ENCODE measurements at places on chromosomes 2 and 18.

DNA sequence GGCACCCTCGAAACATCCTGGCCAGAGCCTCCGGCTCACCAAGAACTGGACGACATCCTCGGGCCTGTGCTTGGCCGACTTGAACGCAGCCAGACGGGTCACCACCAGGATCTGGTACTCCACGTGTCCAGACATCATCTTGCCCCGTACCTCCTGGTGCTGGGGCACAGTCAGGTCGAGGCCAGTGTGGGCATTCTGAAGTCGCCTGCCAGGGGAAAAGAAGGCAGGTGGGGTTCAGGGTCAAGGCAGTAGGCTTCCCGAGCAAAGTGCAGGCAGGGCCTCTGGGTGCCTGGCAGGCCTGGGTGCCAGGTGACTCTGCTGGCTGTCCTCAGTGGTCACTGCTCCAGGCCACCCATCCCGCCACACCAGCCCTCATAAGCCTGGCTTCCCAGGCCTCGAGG lies 5.6 kb downstream of the HS1BP3 start:
- no peak for DNase-seq

DNA sequence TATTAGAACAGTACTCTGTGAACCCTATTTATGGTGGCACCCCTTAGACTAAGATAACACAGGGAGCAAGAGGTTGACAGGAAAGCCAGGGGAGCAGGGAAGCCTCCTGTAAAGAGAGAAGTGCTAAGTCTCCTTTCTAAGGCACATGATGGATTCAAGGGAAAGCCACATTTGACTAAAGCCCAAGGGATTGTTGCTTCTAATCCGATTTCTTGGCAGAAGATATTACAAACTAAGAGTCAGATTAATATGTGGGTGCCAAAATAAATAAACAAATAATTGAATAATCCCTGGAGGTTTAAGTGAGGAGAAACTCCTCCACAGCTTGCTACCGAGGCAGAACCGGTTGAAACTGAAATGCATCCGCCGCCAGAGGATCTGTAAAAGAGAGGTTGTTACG lies 333.2 kb downstream of the SOX11 start:
- no peak for DNase-seq

DNA sequence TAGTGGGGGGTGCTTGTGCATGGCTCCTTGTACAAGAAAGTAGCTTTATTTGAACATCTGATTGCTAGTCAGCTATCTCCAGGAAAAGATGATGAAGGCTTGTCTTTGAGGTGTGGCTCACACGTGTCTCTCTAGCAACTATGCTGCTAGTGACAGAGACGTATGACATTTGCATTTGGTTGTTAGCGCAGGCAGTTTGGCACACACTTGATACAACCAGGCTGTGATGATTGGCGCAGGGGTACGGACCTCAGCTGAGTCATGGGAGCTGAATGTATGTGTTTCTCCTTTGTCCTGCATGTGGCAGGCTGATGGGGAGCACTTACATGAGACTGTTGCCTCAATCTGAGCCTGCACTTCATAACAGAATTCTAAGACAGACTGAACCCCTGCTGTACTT lies 29.6 kb downstream of the PTCD3 start:
- DNase-seq = no peak

DNA sequence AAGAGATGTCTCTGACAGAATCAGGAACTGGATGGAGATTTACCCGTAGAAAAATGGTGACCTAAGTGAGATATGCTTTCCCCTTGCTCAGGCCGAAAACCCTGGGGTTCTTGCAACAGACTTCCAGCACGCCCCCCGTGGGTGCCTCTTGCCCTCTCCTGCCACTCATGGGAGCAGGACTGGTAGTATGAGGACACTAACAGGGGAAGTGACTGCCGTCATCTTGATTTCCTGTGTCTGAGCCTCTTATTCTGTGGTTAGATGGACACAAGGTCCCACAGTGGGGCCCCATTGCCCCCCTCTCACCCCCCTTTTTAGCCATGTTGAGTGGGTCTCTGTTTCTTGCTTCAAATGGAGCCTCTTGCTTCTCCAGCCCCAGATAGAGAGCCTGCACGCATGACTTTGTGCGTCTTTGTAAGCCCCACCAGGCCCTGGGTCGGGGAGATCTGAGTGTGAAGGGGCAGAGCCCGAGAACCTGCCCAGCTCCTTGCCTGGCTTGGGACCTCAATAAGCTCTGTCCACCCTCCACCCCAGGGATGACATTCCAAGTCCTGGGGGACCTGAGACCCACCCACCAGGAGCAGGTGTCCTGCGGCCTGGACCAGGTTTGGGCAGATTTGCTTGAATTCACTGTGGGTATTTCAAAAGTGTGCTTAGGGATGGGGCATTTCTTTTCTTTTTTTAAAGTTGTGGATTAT lies 12.6 kb downstream of the GNLY start:
- DNase-seq = no peak

- no peak for DNase-seq
These were observed 26.4 kb downstream of the CAPN13 start for GRCh38 chr2:30780776-30781330.

DNA sequence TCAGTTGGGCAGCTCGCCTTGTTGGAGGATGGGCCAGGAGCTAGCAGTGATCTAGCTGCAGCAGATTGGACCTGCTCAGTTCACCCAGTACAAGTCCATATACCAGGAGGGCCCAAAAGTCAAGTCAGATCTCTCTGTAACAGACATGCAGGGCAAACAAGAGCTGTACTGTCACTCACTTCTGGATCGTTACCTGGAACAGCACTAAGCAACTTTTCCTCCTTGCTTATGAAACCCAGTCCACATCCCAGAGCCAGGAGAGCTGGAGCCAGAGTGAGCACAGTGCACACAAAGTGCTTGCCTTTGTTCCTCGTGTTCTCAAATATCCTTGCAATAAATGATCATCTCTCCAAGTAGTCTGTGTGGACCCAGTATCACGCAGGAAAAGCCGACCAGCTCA lies 244.1 kb upstream of the FOSL2 start:
- DNase-seq = no peak

GRCh38 chr2:24915796-24916195 lies 4.2 kb downstream of the ADCY3 start:
- DNase-seq = no peak

GRCh38 chr18:37529863-37530262 lies 35.7 kb downstream of the CELF4 start:
- DNase-seq = no peak

GRCh38 chr2:18777250-18777812 lies 188.0 kb upstream of the NT5C1B start:
- DNase-seq = no peak

GRCh38 chr2:113077921-113078320 lies 10.2 kb downstream of the IL1F10 start:
- no peak for DNase-seq

DNA sequence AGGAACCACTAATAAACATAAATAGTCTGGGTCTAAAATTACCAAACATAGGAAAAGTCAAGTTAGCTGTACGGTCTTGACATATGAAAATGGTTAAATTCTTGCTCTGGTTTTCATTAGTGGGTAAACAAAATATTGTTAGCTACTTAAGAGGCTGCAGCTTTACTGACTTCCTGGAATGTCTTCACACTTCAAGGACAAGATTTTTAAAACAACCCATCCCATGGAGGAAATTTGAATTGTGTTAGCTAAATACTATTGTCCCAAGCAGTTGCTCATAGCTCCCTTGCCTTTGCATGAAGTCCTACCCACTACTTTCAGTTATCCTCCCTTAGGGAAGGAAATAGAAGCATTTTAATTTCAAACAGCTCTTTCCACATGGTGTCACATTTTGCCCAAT lies 128.5 kb downstream of the EPHA4 start:
- DNase-seq = no peak

GRCh38 chr18:39019989-39020388 lies 1454.4 kb upstream of the CELF4 start:
- no peak for DNase-seq

- DNase-seq = no peak
These were observed 4.8 kb downstream of the SSB start for GRCh38 chr2:169803480-169803879.

- no peak for DNase-seq
These were observed 16.5 kb upstream of the PSD4 start for GRCh38 chr2:113157118-113157896.

DNA sequence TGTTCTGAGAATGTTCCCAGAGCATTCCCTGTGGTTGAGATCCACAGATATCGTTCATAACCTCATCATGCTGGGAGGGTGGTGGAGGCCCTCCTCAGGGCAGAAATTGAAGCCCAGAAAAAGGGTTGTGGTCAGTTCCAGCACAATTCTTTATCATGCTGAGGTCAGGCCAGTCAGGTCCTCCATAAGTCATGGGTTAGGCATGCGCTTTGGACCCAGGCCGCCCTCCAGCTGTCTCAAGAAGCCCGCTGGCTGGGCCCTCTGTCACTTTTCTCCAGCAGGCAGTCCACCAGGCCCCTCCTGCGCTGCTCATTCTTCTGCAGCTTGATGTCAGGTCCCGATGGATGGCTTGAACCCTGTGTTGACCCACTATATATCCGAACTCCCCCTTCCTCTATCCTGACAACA lies 151.1 kb upstream of the NT5C1B start:
- DNase-seq = no peak

- no peak for DNase-seq
These were observed 50.3 kb downstream of the RABL2A start for GRCh38 chr2:113677330-113677729.

- DNase-seq = no peak
These were observed 132.4 kb upstream of the FSHR start for GRCh38 chr2:49286726-49287125.

GRCh38 chr2:57842531-57842930 lies 204.1 kb upstream of the VRK2 start:
- DNase-seq = no peak

DNA sequence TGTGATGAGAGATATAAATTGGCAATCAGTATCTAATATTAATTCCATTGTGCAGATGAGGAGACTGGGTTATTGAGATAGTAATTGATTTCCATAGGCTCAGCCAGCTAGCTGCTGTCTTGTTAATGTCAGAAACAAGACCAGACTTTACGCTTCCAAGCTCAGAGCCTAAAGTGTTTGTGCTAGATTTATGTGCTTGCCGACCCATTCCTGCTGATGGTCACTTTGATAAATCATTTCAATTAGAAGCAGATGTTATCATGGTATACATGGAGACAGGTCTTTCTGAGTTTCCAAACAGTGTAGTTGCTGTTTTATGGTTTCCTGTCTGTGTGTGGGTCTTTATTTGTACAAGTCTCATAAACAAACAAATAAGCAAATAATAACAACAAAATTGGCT lies 92.8 kb downstream of the AQP4 start:
- DNase-seq = no peak

- DNase-seq = no peak
These were observed 1.4 kb upstream of the IDH1 start for GRCh38 chr2:208256192-208256782.

- DNase-seq = no peak
These were observed 5.5 kb downstream of the SALL3 start for GRCh38 chr18:78984941-78985784.

GRCh38 chr2:44833171-44834069 lies 108.1 kb upstream of the SIX3 start:
- DNase-seq = no peak

- DNase-seq = no peak
These were observed 320.6 kb downstream of the ZNF516 start for GRCh38 chr18:76174451-76174850.

DNA sequence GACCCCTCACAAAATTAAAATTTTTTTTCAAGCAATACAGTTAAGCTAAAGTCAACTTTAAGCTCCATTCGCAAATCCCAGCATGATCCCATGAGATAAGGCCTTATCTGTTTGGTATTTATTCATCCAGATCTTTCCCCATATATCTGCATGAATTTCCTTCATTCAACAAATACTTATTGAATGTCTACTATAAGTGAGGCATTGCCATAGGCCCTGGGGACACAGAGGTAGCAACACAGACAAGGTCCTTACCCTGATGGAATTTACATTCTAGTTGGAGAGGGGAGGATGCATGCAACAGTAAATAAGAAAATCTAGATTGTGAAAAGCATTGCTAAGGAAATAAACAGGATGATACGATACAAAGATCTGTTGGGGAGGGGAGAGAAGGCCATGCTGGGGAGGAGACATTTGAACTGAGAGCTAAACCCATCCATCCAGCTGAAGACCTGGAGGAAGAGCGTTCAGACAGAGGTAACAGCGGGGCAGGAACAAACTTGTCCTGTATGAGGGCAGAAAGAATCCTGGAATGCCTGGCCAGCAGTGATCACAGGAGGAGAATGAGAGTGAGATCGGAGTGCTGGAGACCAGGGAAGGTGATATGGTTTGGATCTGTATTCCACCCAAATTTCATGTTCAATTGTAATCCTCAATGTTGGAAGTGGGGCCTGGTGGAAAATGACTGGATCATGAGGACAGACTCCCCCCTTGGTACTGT lies 71.6 kb downstream of the SDC1 start:
- DNase-seq = no peak

DNA sequence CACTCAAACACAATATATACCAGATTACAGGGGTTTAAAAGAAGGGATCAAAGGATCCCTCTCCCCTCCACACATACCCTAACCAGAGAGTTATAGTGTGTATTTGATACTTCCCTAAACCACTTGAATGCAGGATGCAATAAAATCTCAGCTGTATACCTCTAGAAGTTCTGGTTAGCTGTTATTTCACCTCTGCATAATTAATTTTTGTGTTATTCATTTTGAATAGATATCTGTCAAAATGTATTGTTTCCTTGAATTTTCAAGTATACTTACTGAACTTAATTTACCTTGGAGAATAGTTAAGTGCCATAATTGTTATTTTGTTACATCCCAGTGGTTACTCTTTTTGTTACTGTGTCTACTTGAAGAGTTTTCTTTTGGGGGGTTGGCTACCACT lies 34.5 kb downstream of the DDX1 start:
- no peak for DNase-seq

DNA sequence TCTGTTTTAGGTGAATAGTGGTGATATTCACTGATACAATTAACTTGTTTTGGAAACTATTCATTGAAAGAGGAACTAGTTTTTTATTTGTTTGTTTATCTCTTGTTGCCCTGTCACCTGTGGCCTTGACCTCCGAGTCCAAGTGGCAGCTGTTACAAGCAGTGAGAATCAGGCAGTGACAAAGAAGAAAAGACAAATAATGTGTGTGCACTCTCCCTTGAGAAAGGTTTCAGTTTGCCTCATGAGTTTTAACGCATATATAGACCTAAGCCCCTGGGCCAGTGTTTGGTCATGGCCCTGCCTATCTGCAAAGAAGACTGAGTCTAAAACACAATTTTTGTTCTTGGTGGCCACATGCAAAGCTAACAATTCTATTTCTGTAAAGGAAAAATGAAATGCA lies 15.3 kb downstream of the KYNU start:
- DNase-seq = no peak

- DNase-seq = no peak
These were observed 45.6 kb upstream of the SLC1A4 start for GRCh38 chr2:64943387-64944150.
